ENCODE measurements at places on chromosomes 11 and 22. TPM values are rescaled to one million over a fixed set of nuclear protein-coding genes. Genes with fewer than 3 reads are reported as not detected.

Gene PRCP
- polyA plus RNA-seq = 12.8 TPM

Gene FXYD6
- polyA plus RNA-seq = 14.0 TPM

Gene ROM1
- 4.7 TPM for polyA plus RNA-seq

Gene SLC22A9
- not detected for polyA plus RNA-seq

Gene UBE4A
- 15.0 TPM for polyA plus RNA-seq

Gene NADSYN1
- polyA plus RNA-seq = 14.6 TPM

Gene VPS37C
- 25.6 TPM for polyA plus RNA-seq

Gene PAFAH1B2
- 13.0 TPM for polyA plus RNA-seq

Gene PHF21B
- 0.03 TPM for polyA plus RNA-seq

Gene FERMT3
- polyA plus RNA-seq = 4.3 TPM

Gene NAALAD2
- polyA plus RNA-seq = 0.39 TPM

Gene C11orf97
- polyA plus RNA-seq = 0.06 TPM

Gene DRICH1
- not detected for polyA plus RNA-seq

Gene DEPDC7
- polyA plus RNA-seq = 6.3 TPM

Gene LSP1
- polyA plus RNA-seq = 9.4 TPM

Gene PRPF19
- polyA plus RNA-seq = 67.4 TPM

Gene RAB3IL1
- polyA plus RNA-seq = 1.7 TPM

Gene OR52K1
- not detected for polyA plus RNA-seq

Gene RIBC2
- polyA plus RNA-seq = not detected

Gene NAALADL1
- 1.3 TPM for polyA plus RNA-seq
